ENCODE measurements at places on chromosomes 5 and 9.
A peak's percentile ranks its signal among the peaks of the same experiment; 100 is the strongest.

DNA sequence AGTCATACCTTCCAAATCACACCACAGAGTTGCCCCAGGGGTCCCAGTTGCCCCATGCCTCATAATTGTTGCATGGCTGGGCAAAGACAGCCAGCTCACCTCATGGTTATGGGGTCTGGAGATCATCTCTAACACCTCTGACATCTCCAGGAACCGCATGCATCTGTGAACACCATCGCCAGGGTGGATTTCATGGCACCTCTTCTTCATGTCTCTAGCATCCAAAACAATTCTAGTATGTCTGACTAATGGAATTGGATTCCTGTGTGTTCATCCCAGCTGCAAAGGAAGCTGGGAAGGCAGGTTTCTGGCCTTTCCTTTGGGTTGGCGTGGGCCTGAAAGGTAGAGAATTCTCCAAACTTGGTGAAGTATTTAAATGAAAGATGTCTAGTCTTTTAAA, 122.3 kb upstream of the ABCA1 start:
- DNase-seq: no peak

- DNase-seq: no peak
Observed at GRCh38 chr5:13625616-13626198, 318.8 kb downstream of the DNAH5 start.

- DNase-seq: no peak
Observed at GRCh38 chr5:159337016-159337955, 7.0 kb upstream of the IL12B start.

DNA sequence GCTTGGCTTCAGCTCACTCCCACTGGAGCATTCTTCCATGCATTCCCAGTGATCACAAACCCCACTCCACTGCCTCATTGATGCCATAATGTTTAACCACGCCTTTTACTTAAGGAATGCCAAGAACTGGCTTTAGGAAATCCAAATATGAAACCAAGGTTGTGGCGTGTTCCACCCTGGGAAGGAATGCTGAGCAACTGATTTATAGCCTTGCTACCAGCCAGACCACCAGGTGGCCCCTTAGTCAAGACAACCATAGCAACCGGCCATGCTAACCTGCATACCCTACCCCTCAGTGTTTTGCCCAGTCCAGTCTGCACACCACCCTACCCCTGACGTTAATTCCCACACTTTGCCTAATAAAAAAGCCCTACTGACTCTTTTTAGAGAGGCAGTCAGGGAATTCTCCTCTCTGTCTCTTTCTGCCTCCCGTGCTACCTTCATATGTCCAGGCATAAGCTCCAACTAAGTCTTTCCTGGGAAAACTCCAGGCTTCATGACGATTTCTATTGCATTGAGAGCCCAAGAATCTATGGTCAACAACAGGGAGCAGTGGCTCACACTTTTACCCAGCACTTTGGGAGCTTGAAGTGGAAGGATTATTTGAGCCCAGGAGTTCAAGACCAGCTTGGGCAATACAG, 27.0 kb upstream of the PRRC2B start:
- DNase-seq: peak; percentile 22

GRCh38 chr9:117114768-117115167, 300.1 kb downstream of the ASTN2 start:
- no peak for DNase-seq

DNA sequence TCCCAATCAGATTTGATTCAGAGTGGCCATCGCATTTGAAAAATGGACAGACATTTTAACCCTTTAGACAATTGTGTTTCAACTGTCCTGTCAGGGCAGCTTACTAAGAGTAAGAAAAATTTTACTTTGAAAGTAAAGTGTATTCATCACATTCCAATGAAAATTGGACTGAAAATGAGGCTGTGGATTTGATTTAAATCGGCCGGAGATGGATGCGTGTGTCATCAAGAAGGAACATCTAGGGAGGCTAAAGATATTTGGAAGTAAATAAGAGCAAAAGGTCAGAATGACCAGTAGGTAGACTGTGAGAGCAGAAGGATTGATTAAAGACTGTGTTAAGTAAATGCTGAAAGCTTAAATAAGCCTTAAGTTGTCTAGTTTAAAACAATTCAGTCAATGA, 1.5 kb downstream of the ZCCHC7 start:
- DNase-seq: no peak

DNA sequence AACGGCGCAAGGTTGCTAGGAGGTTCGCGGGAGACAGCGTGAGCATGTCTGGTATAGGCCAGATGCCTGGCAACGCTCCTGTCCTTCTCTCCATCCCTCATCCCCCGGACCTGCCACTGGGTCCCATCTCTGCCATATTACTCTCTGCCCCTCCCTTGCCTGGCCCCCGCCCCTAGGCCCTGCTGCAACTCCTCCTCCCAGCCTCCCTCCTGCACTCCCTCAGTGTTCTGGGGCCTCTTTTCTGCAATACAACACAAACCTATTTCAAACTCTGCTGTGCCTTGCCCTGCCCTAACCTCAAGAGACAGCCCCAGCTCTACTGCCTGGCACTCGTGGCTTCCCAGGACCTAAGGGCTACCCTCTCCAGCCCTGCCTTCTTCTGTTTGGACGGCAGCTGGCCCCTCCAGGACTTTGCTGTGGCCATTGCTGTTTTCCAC, 8.9 kb upstream of the DBN1 start:
- DNase-seq: no peak
